ENCODE measurements at places on chromosomes 5 and 9.

DNA sequence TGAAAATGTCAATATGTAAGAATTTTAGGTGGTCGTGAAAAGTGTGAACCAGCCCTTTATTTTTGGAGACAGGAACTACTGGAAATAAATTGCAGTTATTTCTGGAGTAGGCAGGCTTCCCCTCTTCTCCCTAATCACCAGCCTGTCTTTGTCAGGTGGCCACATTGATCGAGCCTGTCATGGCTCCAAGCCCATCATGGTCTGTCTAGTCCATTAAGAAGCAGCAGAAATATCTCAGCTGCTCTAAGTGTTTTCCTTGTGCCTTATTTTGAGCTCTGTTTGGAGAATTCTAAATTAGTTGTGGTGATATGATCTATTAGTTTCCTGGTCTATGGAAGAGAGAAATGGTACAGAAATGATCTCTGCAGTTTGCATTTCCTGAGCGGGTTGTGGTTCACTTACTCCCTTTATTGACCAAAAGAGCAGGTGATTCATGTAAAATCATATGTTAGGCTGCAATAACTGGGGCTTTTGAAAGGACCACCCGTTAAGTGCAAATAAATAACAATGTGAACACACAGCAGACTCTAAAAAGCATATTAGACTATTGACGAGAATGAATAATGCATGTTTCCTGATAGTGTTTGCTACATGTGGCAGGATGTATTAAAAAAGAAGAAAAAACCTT lies 42.3 kb downstream of the BASP1 start:
- no peak for DNase-seq

GRCh38 chr9:137083394-137084004 lies 3.3 kb upstream of the MAN1B1 start:
- DNase-seq: no peak

GRCh38 chr5:109252731-109253130 lies 157.0 kb downstream of the PJA2 start:
- no peak for DNase-seq

GRCh38 chr5:35554016-35554415 lies 63.6 kb upstream of the SPEF2 start:
- no peak for DNase-seq

DNA sequence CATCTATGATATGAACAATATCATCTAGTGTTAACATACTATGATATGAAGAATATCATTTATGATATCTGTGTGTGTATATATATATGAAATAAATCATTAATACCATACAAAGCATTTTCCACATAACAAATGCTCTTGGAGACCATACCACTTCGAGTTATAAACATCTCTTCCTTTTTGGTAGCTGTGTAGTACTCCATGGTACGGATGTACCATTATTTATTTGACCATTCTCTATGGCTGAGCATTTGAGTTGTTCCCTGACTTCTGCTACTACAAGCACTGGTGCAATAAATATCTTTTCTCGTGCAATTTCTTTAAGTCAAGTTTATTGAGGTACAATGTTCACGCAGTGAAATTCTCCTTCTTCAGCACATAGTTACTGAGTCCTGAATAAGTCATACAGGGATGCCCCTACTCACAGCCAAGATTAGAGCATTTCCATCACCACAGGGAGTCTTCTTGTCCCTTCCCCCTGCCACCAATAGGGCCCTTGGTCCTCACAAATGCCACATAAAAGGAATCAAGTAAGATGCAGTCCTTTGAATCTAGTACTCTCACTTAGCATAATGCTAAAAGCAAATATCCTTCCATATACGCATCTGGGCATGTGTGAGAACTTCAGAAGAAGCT lies 75.2 kb upstream of the SLC25A48 start:
- DNase-seq: no peak

- no peak for DNase-seq
These were observed 48.0 kb downstream of the LMX1B start for GRCh38 chr9:126661521-126662251.

DNA sequence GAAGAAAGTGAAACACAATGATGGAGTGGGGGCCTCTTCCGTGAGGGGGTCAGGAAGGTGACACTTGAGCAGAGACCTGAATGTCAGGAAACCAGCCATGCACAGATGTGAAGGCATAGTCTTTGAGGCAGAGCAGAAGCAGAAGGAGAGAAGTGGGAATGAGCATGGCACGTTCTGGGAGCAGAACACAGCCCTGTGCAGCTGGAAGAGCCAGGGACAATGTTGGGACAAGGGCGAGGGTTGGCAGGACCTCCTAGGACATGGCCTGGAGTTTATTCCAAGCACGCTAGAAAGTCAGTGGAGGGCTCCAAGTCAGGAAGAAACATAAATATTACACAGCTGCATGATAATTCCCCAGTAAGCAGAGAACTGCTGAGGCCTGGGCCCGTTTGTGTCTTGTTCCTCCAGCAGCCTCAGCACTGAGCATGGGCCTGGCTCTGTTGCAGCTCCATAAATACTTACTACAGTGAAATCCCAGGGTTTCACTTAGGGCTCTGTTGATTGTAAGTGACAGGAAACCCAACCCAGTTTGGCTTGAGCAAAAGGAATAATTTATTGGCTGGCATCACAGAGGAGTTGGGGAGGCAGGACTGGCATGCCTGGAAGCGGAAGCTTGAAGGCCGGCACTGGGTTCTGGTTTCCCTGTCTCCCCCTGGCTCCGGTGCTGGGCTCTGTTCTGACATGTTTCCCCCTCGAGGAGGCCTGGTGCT lies 66.2 kb downstream of the MVB12B start:
- no peak for DNase-seq

DNA sequence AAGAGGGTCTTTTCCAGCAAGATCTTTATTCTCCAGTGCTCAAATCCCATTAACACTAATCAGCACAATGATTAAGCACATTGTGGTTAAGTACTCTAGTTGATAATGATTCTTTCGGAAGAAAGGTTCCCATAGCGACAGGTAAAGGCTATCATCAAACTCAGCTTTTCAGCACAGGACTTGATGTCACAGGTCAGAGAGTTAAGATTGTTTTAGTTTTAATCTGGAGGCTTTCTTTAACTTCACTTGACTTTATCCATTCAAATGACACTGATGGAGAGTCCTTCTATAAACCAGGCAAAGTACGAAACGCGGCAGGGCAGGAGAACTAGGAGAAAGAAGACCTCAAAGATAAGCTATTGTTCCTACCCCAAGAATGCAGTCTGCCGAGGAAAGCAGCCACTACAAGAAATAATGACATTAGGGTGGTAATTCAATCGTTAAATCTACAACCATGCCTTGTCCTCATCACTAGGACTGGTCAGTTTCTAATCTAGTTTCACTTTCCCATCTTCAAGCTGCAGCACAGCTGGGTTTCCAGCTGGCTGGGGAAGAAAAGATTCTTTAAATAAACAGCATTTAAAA lies 4.6 kb downstream of the NRG2 start:
- DNase-seq: peak; percentile 52

GRCh38 chr9:17936365-17936764 lies 357.5 kb downstream of the SH3GL2 start:
- DNase-seq: no peak

GRCh38 chr5:130168211-130168610 lies 263.9 kb downstream of the CHSY3 start:
- no peak for DNase-seq

GRCh38 chr5:117295941-117296340 lies 721.3 kb upstream of the SEMA6A start:
- DNase-seq: no peak

- peak; percentile 14 for DNase-seq
These were observed 317.3 kb downstream of the TAF11L14 start for GRCh38 chr5:17951392-17952169.

DNA sequence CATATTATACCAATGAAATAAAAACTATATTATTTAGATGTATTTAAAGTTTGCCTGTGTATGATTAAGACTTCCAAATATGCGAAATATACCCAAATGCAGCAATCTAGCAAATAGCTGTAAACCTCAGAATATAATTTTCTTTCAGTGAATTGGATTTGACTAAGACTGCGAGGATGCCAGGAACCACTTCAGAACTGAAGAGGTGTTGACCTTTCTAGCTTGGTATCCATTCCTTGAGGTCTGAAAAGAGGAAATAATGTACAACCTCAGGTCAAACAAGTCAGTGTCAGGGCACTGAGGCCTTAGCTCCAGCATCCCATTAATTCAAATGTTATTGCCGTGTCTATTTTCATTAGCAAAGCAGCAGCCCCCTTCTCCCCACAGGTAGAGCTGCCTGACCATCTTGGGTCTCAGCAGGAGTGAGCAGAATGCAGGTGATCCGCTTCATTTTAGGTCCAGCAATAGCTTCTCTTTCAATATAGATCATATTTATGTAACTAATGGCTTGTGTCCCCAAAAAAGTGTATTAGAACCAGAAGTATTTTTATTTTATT lies 100.0 kb downstream of the KIAA1958 start:
- DNase-seq: no peak

DNA sequence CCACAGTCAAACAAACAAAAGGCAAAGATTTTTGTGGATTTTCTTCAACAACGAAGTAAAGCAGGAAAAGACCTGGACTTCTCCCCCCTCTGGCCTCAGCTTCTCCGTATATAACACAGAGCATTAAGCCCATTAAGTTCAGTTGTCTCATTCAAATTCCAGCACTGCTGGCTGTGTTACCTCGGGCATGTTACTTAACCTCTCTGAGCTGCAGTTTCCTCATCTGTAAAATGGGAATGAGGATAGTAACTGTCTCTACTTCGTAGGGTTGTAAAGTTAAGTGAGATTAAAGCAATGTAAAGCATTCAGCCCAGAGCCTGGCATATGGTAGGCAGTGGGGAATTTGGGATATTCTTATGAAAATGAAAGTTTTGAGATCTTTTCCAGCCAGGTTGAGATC lies 92.7 kb upstream of the SMIM23 start:
- DNase-seq: no peak

DNA sequence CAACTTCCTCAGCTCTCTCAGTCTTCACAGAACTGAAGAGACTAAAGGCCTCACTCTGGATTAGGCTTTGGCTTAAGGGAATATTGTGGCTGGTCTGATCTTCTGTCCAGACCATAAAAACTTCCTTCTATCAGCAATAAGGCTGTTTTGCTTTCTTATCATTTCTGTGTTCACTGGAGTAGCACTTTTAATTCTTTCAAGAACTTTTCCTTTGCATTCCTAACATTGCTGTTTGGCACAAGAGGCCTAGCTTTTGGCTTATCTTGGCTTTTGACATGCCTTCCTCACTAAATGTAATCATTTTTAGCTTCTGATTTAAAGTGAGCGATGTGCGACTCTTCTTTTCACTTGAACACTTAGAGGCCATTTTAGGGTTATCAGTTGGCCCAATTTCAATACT lies 88.7 kb upstream of the ACOT12 start:
- no peak for DNase-seq

GRCh38 chr9:132712753-132713152 lies 42.5 kb downstream of the GTF3C4 start:
- no peak for DNase-seq

- peak; percentile 98 for DNase-seq
These were observed 243.0 kb upstream of the PTPRD start for GRCh38 chr9:10855847-10856246.
